ENCODE measurements at places on chromosomes 6 and 20. TPM values are rescaled to one million over a fixed set of nuclear protein-coding genes. Genes with fewer than 3 reads are reported as not detected.

Gene KIAA0408
- 0.43 TPM for polyA plus RNA-seq

Gene ANGPT4
- 4.2 TPM for polyA plus RNA-seq

Gene POM121L2
- not detected for polyA plus RNA-seq

Gene MYLK4
- 0.32 TPM for polyA plus RNA-seq

Gene MDFI
- polyA plus RNA-seq = 47.3 TPM

Gene MCHR2
- polyA plus RNA-seq = not detected

Gene BIRC7
- not detected for polyA plus RNA-seq

Gene FAM83C
- not detected for polyA plus RNA-seq

Gene HCK
- 2.9 TPM for polyA plus RNA-seq

Gene VIP
- polyA plus RNA-seq = 0.81 TPM

Gene HEY2
- polyA plus RNA-seq = 1.7 TPM

Gene MROH8
- polyA plus RNA-seq = 0.35 TPM

Gene FOXC1
- 5.5 TPM for polyA plus RNA-seq

Gene CAP2
- polyA plus RNA-seq = 4.7 TPM

Gene SH3BGRL2
- polyA plus RNA-seq = 5.4 TPM

Gene NKX2-2
- polyA plus RNA-seq = 3.9 TPM

Gene ZNF391
- polyA plus RNA-seq = 1.5 TPM

Gene CPXM1
- 3.6 TPM for polyA plus RNA-seq

Gene FILIP1
- 0.81 TPM for polyA plus RNA-seq

Gene PRICKLE4
- 4.5 TPM for polyA plus RNA-seq

Gene PLCB4
- 11.4 TPM for polyA plus RNA-seq

Gene PPP1R16B
- 2.9 TPM for polyA plus RNA-seq

Gene OR2J1
- polyA plus RNA-seq = not detected

Gene SPAG4
- polyA plus RNA-seq = 2.8 TPM

Gene CLVS2
- polyA plus RNA-seq = not detected

Gene C6orf58
- 0.07 TPM for polyA plus RNA-seq

Gene ASCC3
- 7.0 TPM for polyA plus RNA-seq

Gene KCNQ5
- under 0.01 TPM for polyA plus RNA-seq

Gene RAD21L1
- polyA plus RNA-seq = not detected

Gene CDC5L
- polyA plus RNA-seq = 8.4 TPM
